ENCODE measurements at places on chromosomes 1 and 21.

DNA sequence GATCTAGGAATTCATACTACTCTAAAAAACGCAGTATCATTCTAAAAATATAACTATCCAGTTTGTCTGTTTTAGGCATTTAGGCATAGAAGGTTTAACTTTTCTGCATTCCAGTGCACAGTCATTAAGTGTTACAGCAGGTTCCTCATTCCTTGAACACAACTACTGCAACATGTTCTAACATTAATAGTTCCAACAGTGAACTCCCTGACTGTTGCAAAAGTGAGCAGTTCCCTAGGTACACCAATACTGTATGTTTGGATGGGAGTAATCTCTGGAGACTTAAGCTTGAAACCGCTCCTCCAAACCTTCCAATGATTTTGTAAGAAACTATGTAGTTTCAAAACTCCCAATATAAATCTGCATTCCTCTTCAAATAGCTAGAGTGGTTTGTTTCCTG is 46.2 kb downstream of the UCHL5 start:
- DNase-seq, result no peak

DNA sequence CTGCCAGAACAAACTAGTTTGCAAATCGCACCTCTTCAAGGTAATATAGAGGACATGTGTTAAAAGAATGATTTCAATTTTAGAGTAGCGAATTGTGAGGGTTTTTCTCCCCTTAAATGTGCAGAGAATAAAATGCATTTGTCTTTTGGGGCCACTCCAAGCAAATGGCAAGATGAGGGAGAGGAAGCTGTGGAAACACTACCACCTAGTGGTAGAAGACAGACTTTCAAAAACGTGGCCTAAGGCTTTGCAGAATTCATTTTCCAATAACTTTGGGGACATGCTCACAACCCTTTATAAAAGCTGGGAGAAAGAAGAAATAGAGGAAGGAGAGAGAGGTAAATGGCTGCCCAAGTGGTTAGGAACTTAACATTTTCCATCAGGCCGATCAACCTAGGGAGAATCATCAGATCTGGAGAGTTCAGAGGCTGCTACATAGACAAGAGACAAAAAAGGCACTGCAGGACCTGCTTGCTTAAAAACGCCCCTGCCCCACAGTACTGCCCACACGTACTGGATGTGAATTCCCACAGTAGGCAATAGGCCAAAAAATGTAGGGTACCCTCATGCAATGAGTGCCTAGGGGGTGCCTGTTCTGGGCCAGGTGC is 15.7 kb upstream of the RCAN1 start:
- peak; percentile 56 for DNase-seq

GRCh38 chr1:27027575-27028250 is 15.1 kb upstream of the TENT5B start:
- DNase-seq, result no peak

DNA sequence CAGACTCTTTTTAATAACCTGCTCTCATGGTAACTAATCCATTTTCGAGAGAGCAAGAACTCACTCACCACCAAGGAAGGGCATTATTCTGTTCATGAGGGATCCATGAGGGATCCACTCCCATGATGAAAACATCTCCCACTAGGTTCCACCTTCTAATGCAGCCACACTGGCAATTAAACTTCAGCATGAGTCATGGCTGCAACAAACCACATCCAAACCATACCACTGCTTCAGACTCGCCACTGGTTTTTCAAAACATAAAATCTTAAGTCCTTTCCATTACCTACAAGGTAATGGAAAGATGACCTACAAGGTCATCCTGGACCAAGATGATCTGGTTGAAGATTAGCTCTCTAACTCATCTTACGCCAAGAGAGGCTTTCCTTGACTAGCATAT is 405.1 kb downstream of the VAV3 start:
- DNase-seq, result no peak

DNA sequence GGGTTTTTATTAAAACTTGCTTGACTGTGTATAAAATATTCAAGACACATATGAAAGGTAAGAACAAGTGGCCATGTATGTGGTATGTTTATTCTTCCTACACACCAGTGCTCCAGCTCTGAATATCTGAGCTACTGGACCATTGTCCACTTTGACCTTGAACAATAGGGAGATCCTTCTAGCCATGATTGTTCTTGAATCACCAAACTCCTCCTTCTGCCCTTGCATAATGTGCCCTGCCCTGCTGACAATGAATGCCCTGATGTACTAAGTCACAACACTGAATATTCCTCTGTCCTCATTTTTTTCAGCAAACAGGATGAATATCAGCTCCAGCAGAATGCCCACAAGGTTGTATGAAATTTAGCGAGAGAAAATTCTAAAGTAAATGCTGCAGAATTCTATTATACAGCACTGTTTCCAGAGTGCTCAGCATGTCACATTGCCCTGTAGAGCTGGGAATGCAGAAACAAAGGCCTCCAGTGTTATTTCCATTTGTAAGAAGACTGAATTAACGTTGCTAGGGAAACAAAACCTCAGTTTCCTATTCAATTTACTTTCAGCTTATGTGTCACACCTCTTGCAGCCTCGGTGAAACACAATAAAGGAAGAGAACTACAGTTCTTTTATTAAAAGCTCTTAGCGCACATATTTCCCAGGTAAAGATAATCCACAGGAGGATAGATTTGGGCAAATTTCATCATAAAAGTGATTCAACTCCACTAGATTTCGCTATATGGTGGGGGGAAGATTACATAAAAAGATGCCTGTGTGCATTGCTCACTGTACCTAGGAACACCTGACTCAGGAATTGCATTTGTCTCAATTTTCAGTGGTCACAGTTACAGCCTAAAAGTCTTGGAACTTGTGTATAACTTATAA is 187.4 kb upstream of the ATP1B1 start:
- DNase-seq, result no peak

- no peak for DNase-seq
Observed at GRCh38 chr21:29991624-29992023, 51.8 kb upstream of the GRIK1 start.

DNA sequence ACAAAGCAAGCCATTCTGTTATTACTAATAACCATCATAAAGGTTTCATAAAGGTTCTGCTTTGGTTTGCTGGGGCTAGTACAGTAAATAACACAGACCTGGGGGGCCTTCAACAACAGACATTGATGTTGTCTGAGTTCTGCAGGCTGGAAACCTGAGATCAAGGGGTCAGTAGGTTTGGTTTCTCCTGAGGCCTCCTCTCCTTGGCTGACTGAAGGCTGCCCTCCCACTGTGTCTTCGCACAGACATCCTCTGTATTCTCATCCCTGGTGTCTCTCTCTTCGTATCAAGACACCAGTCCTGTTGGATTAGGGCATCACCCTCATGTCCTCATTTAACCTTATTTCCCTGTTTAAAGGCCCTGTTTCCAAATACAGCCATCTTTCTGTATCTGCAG is 37.3 kb downstream of the HUNK start:
- DNase-seq, result no peak

GRCh38 chr1:111204201-111204982 is 3.9 kb upstream of the DENND2D start:
- peak; percentile 82 for DNase-seq

DNA sequence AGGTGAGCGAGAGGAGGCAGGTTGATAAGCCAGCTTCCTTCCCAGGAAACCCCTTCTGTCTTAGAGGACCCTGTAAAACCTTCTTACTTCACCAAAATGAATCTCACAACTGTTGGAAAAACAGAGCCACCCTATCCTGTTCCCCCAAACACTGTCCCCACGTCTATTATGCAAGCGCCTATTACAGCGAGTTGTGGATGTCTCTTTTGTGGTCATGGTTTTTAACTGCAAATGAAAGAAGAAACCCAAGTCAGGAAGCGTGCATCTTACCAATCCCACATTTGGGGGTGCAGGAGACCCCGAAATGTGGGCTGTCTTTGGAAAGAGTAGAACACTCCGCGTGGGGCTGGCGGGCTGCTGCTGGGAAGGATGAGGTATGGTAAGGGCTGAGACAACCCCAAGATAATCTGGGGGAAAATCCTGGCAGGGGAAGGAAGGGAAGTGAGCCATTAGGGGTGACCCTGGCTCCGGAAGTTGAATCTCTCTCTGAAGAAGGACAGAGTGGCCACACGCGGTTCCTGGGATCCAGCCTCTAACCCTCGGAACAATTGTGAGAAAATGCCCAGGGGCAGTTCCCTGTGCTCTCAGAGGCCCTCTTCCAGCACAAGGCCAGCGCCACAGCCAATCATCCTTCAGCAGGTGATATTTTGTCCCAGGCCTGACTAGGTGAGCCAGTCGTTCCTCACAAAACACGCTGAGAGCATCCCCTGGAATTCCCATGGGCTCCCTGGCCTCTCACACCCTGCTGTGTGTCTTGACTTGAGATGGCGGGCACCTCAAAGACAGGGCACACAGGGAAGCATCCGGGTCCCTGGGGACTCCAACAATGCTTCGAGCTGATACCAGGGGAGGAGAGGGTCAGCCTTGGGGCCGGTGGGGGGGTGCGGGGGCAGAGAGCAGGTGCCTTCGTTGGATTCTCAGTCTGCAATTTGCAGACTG is 168.5 kb upstream of the IRF2BP2 start:
- DNase-seq, result peak; percentile 31

- no peak for DNase-seq
Observed at GRCh38 chr1:80450711-80451110, 1350.0 kb upstream of the ADGRL2 start.

DNA sequence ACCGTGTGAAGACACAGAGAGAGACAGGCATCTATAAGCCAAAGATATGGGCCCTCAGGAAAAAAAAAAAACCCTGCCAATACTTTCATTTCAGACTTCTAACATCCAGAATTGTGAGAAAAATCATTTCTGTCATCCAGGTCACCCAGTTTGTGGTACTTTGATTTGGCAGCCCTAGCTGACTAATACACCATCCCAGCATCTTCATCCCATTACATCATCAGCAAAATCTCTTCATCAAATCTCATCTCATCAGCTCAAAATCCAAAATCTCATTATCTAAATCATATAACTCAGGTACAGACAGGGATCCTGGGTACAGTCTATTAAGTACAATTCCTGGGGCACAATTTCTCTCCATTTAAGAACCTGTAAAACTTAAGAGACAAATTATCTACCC is 51.9 kb upstream of the GJA8 start:
- DNase-seq, result no peak

- DNase-seq, result no peak
Observed at GRCh38 chr1:236746785-236747184, 48.3 kb upstream of the MTR start.

DNA sequence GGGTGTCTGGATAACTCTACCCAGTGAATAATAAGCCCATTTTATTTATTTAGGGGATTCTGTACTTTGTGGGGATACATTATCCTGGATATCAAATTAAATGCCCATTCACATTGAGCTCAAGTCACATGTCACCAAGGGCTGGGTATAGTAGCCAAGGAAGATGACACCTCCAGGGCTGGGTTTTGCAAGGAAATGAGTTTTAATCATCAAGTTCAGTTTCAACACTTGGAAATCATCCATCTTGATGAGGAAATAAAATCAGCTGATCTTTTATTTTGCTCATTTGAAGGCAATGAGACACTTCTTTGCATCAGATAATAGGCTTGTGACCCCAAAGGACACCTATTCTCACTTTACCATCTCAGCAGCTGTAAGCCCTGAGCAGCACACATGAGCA is 80.0 kb upstream of the TNR start:
- no peak for DNase-seq

DNA sequence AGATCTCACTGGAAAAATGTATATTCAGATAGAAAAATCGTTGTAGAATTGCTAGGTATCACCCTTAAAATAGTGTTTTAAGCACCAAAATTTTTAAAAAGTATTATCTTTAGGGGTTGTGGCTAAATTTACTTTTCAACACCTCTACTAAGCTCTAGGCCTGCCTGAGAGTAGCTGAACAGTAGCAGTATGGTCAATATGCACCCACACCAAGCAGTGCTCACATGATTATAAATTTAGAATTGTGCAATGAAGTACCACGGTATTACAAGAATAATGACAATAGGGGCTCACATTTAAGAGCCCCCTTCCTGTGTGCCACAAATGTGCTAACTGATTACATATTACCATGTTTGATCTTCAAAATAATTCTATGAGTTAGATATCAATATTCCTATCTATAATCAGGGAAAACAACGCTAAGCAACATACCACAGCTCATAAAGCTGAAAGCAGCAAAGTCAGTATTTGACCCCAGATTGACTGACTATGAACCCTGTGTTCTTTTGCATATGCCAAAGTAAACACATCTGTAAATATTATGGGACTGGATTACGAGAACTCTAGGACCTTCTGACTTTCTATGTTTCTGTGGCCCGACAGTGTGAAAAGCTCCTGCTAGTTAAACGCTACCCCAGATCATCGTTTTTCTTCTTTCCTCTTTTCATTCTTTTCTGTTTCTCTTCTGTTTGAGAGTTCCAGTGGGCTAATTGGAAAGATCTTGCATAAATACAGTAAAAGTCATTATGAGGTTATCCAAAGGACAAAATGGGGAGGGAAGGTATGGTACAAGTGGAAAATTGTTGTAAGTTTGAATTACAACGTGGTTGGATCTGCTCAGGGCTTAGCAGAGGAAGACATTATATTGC is 201.1 kb upstream of the C1orf87 start:
- DNase-seq, result no peak

GRCh38 chr1:24969596-24970398 is 39.7 kb upstream of the RUNX3 start:
- DNase-seq, result no peak

DNA sequence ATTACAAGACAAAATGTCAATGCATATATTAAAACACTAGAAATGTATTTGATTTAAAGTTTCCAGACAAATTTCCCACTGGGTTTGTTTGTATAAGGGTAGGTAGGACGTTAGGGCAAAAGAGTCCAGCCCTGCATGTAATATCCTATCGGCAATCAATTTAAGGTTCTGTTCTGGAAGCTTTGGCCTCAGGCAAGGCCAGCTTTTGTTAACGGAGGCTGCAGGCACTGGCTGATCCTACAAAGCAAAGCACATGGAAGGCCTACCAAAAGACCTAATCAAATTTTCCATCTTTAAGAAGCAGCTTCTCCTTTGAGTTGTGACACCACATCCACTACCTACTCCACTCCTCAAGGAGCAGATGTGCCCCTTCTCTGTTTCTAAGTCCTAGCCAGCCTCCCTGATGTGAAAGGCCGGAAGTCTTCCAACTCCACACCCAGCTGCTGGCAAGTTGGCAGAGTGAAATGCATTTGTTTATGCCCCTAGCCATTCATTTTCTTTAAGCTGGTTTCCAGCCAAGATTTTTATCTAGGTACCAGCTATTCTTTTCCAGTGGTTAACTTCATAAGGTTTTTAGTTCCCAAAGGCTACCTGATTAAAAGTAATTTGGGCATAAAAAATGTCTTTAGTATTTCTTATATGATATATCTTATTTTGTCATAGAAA is 452.6 kb downstream of the PTBP2 start:
- DNase-seq, result no peak

- no peak for DNase-seq
Observed at GRCh38 chr1:228178737-228179684, 13.4 kb downstream of the IBA57 start.

DNA sequence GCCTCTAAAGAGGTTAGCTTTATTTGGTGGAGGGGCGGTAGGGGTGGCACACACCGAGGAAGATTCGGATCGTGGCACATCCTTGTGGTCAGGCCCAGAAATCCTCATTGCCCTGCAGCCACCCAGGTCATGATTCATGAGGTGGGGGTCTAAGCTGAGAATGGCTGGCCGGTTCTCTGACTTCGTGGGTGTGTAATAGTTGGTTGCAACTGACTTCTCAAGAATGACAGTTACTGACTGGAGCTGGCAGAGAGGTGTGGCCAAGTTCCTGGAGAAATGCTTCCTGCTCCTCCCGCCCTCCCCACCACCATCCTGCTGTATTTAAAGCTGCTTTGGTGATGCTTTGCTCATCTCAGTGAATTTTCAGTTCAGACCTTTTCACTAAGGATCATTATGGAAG is 198.6 kb downstream of the KIF26B start:
- DNase-seq, result no peak

- no peak for DNase-seq
Observed at GRCh38 chr1:236421022-236421421, 26.9 kb downstream of the EDARADD start.

GRCh38 chr1:245797592-245798348 is 643.0 kb downstream of the KIF26B start:
- DNase-seq, result no peak

Data from GM13977 (cell line).